ENCODE measurements at places on chromosomes 11 and 22.

DNA sequence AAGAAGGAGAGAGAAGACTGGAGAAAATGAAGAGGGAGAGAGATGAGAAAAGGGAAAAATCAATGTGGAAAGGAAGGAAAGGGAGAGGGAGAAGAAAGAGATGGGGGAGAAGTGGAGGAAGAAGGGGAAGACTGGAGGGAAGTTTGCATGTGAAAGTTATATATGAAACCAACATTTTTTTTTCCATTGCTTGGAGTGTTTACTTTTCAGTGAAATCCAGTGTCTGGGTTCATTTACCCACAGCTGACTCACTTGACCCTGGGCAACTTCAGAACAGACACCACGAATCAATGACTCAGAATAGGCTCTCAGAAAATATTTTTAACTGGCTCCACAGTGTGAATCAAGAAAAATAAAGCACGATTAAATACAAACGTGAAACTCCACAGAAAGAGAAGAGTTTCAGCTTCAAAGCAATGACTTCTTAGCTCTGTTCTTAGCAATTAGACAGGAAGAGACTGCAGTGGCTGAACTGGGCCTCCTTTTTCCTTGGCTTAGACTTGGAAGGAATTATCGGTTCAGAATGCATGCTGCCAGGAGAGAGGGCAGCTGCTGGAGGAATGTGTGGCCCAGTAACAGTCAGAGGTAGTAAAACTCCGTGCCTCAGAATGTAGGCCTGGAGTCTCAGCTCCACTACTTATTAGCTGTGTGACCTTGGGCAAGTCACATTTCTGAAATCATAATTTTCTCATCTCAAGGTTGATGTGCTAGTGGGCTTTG lies 237.5 kb downstream of the MIAT start:
- DNase-seq, result no peak

DNA sequence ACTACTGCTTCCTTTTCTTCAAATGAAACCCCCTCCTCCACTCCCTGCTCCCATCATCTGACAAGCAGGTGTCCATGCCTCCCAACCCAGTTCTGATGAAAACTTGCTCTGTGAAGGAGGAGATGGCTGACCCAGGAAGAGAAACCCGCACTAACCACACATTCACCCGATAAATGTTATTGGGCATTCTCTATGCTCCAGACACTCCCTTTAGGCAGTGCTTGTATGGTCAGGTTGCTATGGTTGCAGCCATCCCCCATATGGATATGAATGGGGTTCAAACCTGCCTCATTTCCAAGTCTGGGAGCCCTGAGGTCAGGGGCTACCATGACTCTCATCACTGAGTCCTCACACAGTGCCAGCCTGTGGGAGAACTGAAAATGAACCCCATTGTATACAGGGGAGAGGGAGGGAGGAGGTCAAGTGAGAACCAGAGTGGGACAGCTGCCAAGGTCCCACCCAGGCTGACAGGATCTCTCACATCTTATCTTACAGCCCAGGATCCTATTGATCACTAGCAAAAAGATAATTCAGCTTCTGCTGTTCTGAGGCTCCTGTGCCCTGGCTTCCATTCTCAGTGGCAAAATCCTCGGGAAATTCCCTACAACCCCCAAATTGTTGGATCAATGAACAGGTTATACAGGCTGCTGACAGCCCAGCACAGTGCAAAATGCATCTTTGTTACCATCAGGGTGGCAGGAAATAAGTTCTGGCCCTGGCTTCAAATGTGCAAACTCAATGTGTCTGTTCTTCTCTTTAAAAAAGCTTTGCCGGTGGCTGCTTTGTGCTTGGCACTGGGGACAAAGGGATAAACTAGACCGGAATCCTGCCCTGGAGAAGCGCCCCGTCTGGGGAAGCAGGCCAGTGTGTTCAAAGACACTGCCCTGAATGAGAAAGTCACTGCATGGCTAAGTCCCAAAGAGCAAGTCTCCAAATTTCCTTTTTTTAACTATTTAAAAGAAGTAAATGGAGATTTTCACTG lies 22.7 kb upstream of the ACER3 start:
- DNase-seq, result no peak

- no peak for DNase-seq
These were observed 687 bp downstream of the ALKBH8 start for GRCh38 chr11:107564877-107565218.

DNA sequence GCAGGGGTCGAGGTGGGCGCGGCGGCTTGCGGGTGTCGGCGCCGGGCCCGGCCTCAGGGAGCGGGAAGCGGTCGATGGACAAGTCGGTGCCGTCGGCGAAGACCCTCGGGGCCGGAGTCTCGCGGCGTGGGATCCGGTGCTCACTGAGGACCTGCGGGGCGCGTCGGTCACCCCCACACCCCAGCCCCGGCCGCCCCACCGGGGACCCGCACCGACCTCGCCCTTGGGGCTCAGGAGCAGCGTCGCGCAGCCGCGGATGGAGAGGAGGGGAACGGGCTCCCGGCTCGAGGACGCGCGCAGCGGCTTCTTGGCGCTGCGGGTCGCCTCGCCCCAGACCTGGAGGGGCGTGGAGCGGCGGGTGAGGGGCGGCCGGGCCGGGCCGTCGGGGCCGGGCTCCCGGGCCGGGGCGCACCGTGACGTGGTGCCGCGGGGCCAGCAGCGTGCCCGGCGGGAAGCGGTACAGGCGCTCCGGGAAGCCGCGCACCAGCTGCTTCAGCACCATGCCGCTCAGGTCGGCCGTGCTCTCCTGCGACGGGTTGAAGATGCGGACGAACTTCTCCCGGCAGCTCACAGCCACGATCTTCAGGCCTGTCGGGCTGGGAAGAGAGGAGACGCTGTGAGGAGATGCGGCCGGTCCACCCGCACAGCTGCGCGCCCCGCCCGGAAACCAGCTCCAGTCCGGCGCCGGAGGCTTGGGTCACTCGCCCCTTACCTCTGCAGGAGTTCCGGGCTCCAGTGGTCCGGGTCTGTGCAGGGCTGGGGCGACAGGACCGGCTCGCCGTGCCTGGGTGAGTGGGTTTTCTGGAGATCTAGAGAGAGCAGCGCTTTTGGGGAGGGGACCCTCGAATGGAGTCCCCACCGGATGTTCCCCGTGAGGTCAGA lies 4.5 kb downstream of the LMNTD2 start:
- no peak for DNase-seq

DNA sequence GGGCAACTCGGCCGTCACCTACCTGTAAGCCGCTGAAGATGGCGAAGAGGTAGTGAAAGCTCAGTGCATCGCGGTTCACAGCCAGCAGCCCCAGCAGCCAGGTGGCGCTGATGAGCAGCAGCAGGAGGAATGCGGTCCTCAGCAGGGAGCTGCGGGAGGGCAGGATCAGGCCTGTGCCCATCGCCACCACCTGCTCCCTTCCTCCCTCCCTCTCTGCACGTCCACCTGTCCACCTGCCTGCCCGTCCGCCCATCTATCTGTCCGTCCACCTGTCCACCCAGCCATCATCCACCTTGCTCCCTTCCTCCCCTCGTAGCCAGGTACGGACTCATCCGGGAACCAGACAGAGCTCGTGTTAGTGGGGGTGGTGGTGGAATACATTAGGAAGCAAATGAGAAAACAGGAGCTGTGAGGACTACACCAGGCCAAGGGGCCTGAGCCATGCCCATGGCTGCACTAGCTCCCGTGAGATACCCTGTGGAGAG lies 32.2 kb downstream of the TRMU start:
- DNase-seq, result peak; percentile 62

- DNase-seq, result no peak
These were observed 379.5 kb downstream of the ETS1 start for GRCh38 chr11:128207861-128208321.

All from stimulated activated CD8-positive, alpha-beta memory T cell treated with anti-CD3 and anti-CD28 coated beads, Interleukin-2, amount 100 ng/mL, for 48 hours (primary cell).